ENCODE measurements at places on chromosomes 5 and 9. TPM values are rescaled to one million over a fixed set of nuclear protein-coding genes. Genes with fewer than 3 reads are reported as not detected.

The OR4F3 gene
- polyA plus RNA-seq, result not detected

The SPATA31A3 gene
- not detected for polyA plus RNA-seq

The GMCL2 gene
- not detected for polyA plus RNA-seq

The BTNL3 gene
- polyA plus RNA-seq, result not detected

The SLC34A3 gene
- polyA plus RNA-seq, result not detected

The PCDHB12 gene
- 1.9 TPM for polyA plus RNA-seq

The AQP3 gene
- 0.64 TPM for polyA plus RNA-seq

The CAMK4 gene
- polyA plus RNA-seq, result 4.1 TPM

DNA sequence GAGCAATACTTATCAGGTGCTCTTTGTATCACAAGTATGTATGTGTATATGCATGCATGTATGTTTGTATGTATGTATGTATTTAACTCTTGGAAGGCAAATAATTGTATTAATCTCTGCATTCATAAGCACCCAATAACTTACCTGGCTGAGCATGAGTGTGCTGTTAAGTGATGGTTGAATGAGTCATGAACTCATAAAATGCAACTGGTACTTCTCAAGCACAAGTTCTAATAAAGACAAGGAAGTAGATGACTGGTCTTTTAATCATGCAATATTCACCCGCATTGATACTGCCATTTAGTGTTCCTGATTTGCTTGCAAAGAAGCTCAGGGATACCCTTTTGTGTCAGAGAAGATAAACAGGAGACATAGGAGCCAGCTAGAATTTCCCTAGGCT, 204.9 kb upstream of the TRPM3 start:
- no peak for DNase-seq

DNA sequence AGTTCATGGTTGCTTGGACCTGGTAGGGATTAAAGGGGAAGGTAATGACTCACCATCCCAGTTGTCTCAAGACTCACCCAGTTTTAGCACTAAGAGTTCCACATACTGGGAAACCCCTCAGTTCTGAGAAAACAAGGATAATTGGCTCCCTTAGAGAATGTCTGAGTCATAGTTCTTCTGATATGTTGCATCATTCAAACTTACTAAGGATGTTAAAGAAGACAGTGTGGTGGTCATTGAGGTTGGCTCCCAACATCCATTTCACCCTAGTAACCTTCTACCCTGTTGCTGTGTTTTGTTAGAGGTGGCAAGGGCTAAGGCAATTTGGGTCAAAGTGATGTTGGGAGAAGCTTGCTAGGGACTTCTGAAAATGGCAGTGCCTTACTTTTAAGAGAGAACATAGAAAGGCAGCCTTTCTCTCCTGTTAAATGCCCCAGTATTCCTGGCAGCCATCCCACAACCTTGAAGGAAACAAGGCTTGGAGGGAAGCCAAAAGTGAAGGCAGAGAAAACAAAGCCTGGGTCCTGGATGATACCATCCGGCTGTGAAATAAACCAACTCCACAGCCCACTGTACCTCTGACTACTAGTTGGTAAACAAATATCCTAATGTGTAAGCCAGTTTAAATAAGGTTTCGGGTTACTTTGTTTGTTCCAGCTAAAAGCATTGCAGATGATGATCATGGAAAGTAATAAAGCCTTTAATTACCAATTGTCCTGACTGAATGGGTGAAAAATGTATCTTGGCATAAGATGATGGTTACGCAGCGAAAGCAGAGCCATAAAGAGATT, 80.4 kb upstream of the ADAMTSL1 start:
- DNase-seq, result no peak

- no peak for DNase-seq
Measured at GRCh38 chr5:64818245-64818644, 49.5 kb downstream of the CWC27 start.

DNA sequence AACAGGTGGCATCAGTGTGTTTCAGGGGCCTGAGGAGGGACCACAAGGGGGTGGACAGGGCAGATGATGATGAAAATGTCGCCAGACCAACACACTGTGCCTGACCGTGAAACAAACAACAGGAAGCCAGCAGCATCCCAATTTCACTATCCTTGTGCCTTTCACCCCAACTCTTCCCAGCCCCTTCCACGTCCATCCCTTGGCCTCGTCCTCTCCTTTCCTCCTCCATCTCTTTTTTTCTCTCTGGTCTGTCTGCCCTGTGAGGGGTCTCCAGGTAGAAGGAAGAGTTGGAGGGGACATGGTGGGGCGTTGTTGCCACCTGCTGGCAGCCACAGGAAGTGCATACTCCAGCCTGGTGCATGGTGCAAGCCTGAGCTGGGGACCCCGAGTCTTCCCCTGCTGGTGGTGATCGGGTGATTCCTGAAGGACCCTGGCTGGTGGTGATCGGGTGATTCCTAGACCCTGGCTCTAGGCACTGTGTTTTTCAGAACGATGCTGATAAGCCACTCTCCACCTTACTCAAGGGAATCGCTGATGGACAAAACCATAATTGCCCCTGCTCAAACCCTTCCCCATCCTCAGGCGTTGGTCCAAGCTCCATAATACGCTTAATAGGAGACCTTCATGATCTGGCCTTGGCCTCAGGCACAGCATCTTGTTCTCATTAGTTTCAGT, 21.7 kb upstream of the NSD1 start:
- peak; percentile 91 for DNase-seq

GRCh38 chr9:70618784-70619183, 204.3 kb upstream of the KLF9 start:
- no peak for DNase-seq

- no peak for DNase-seq
Measured at GRCh38 chr5:134436523-134437339, 25.1 kb upstream of the CDKN2AIPNL start.

DNA sequence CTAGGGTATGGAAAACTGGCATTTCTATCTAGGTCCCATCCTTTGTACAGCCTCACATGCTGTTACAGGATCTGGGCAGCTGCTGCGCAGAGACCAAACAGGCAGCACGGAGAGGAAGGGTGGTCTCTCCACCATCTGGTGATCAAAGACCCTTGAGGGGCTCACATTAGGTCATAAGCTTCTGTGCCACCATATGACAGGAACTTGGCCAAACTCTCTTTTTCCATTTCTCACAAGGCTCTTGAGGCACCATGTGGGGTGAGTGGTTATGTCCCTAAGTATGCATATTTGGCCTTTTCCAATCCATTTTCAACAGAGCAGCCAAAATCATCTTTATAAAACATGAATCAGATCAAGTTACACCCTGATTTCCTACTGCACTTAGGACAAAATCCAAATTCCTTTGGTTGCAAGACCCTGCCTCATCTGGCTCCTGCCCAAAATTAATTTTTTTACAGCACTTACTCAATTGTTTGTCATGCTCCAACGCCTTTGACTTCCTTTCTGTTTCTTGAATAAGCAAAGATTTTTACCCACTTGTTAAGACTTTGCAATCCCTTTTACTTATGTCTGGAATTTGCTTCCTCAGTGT, 730.0 kb downstream of the MAT2B start:
- no peak for DNase-seq

DNA sequence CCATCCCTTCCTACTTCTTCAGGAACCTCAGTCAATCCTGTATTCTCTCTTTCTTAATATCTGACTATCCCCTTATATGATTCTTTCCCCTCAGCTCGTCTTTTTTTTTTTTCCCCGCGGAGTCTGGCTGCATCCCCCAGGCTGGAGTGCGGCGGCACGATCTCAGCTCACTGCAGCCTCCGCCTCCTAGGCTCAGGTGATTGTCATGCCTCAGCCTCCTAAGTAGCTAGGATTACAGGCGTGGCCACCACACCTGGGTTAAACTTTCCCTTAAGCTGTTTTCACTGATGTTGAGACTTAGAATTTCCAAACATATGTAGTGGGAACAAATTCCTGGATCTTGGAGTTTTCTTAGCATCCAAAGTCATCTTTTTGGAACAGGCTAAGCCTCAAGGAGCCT, 13.3 kb upstream of the RUSC2 start:
- DNase-seq, result no peak

GRCh38 chr5:56910210-56910965, 992 bp downstream of the SETD9 start:
- peak; percentile 36 for DNase-seq

DNA sequence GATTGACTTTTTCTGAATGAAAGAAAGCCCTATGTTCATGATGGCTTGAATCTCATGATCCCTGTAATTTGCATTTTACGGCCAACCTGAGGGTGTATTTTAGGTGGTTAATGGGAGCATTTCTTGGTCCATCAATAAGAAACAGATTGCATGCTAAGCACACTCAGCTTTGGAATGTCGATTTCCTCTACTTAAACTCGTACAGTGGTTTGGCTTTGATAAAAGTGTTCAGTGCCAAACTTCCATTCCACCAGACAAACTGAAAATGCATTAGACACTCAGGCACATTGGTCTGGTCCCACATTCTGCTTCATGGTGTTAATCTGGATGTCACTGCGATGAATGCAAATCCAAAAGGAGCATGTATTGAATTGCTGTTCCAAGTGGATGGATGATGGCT, 77.0 kb downstream of the VCAN start:
- no peak for DNase-seq

DNA sequence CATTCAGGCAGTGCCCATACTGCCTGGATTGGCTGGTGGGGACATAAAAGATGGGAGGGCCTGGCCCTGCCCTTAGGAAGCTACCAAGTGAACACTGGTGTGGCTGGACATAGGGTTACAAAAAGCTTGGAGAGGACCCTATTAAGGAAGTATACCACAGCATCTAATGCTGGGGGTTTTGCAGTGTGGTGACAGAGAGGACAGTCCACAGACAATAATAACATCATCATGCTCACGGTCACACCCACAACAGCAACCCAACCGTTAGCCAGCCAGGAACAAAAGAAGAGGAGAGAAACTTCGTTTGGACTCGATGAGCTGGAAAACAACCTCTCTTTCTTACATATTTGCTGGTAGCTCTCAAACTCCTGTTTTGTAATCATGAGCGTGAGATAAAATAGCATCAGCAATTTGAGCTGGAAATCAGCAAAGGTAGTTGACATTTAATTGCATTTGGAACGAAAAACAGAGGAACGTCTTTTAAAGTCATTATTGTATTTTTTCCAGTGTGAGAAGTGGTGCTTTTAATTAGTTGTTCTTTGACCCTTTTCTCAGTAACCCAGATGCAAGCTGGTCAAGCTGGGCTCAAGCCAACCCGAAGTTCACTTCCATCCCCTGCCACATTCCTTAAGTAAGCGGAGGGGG, 73.4 kb downstream of the NSG2 start:
- no peak for DNase-seq

DNA sequence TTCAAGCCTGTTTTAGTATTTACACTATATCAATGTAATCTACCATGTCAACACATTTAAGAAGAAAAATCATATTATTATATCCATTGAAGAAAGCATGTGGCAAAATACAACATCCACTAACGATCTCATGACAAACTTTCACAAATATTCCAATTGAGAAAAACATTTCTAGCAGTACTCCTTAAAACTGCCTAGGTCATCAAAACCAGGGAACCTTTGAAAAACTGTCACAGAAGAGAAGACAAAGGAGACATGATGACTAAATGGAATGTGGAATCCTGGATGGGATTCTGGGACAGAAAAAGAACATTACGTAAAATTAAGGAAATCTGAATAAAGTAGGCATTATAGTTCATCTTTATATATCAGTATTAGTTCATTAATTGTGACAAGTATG, 1091.3 kb upstream of the CDH6 start:
- DNase-seq, result no peak

- peak; percentile 63 for DNase-seq
Measured at GRCh38 chr5:31682851-31683250, 43.9 kb downstream of the PDZD2 start.

GRCh38 chr5:96920744-96921355, 15.0 kb upstream of the LNPEP start:
- no peak for DNase-seq

DNA sequence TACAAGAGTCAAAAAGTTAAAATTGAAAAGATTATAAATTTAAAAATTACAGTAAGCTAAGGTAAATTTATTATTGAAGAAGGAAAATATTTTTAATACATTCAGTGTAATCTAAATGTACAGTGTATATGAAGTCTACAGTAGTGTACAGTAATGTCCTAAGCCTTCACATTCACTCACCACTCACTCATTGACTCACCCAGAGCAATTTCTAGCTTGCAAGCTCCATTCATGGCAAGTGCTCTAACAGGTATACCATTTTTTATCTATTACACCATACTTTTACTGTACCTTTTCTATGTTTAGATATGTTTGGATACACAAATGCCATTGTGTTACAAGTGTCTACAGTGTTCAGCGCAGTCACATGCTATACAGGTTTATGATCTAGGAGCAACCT, 389.7 kb downstream of the RASEF start:
- no peak for DNase-seq

DNA sequence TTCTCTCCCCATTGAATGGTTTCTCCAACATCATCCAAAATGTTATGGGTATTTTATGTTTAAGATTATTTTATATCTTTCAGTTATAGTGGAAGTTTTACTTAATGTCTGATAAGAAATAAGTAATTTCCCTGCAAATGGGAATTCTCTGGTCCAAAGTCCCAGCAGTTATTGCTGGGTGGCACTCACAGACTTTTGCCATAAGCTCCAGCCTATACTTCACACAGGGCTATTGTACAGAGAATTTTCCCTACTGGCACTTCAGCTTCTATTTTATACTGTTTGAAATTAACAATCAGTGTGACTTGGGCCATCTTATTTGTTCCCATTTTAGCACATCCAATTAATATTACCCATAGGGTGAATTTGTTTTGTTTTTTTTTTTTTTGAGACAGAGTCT, 32.9 kb downstream of the CD14 start:
- DNase-seq, result no peak

- DNase-seq, result no peak
Measured at GRCh38 chr5:137310051-137310730, 188.9 kb downstream of the SPOCK1 start.

GRCh38 chr9:100515578-100516494, 42.9 kb downstream of the TMEFF1 start:
- DNase-seq, result no peak

- DNase-seq, result no peak
Measured at GRCh38 chr9:13410566-13411031, 131.1 kb upstream of the MPDZ start.

DNA sequence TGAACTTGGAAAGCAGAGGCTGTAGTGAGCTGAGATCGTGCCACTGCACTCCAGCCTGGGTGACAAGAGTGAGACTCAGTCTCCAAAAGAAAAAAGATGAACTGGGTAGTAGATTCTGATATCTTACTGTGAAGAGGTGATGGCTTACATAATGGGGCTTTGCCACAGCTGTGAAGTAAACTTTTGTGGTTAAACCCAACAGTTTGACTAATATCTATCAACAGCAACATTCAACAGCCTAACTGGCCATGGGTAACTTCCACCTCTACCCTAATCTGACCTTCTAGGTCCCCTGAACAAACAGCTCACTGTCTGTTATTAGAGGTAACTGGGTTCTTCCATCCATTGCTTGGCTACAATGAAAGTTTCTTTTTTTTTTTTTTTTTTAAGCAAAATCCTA, 52.1 kb downstream of the TLE1 start:
- no peak for DNase-seq

GRCh38 chr9:107086460-107086859, 196.6 kb upstream of the RAD23B start:
- no peak for DNase-seq

DNA sequence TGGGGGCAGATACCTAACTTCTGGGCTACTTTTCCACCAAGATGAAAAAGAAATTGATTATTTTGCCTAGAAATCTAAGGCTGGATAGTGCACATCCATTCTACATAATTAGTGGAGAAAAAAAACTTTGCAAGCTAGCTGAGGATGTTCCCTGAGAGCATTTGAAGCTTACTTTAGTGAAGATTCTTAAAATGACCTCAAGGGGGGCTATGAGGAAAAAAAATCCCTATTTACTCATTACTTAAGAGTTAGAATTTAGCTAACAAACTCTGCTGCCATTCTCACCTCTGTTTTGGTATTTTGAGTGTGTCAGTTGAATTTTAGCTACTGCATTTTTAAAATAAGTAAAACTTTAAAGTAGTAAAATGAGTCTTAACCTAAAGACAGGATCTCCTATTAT, 9.2 kb upstream of the FGF10 start:
- no peak for DNase-seq
